NCI-H1417 (cell line): ENCODE measurements at places on chromosomes 7 and 10.

- no peak for DNase-seq
These were observed 480.5 kb upstream of the ZMIZ1 start for GRCh38 chr10:78588194-78588811.

DNA sequence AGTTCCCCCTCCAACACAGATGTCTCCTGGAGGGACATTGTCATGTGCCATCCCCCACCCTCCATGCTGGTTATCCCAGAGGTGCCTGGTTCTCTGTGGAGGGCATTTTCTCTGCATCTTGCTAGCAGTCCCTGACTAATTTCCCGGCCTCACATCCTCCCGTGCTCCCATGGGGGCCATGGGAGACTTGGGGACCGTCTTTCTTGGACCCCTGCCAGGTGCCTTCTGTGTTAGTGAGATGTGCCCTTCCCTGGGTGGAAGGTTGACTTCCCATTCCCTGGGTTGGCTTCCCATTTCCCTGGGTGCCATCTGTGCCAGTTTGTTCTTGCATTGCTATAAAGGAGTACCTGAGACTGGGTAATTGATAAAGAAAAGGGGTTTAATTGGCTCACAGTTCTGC lies 22.5 kb upstream of the GNA12 start:
- DNase-seq, result no peak

GRCh38 chr7:106175507-106175906 lies 63.4 kb upstream of the SYPL1 start:
- DNase-seq, result no peak

DNA sequence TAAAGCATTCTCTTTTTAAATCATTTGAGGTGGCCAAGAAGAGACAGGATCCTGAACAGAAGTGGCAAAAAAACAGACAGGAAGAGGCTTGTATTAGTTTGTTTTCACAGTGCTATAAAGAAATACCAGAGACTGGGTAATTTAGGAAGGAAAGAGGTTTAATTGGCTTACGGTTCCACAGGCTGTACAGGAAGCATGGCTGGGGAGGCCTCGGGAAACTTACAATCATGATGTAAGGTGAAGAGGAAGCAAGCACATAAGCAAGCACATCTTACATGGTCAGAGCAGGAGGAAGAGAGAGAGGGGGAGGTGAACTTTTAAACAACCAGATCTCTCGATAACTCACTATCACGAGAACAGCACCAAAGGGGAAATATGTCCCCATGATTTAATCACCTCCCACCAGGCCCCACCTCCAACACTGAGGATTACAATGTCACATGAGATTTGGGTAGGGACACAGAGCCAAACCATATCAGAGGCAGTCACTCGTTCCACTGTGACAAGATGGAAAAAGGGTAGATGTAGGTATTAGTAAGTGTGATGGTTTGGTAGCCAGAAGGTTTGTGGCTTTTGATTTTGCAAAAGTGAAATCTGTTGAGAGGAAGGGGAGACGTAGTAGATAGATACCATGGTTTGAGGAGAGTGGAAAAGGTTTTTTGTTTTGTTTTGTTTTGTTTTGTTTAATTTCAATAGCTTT lies 5.1 kb downstream of the MSRB2 start:
- no peak for DNase-seq

DNA sequence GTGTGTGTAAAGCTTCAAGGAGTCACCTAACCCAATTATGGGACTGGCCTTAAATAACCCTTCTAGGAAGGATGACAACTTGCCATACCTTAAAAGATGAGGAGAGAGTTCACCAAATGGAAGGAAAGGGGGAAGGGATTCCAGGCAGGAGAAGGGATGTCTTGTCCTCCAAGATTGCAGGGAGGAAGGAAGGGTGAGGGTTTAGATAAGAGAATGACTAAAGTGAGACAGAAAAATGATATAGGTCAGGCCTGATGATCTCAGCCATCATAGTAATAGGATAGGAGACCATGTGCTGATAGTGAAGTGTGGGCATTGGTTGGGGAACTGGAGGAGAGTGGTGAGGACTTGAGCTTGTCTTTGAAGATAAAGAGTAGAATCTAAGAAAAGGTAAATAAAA lies 7.7 kb upstream of the TMEM26 start:
- no peak for DNase-seq
